ENCODE measurements at places on chromosomes 2 and 18. TPM values are rescaled to one million over a fixed set of nuclear protein-coding genes. Genes with fewer than 3 reads are reported as not detected.

THAP4 gene
- total RNA-seq = 60.0 TPM

ASB3 gene
- total RNA-seq = 14.7 TPM

KHK gene
- 6.0 TPM for total RNA-seq

HOXD8 gene
- 5.3 TPM for total RNA-seq

IL1A gene
- total RNA-seq = 8.8 TPM

MYCN gene
- 0.08 TPM for total RNA-seq

EPB41L3 gene
- total RNA-seq = 5.2 TPM

IL1F10 gene
- total RNA-seq = not detected

DYSF gene
- total RNA-seq = 1.0 TPM

FABP1 gene
- total RNA-seq = not detected

SLC16A14 gene
- not detected for total RNA-seq

SLC14A1 gene
- total RNA-seq = 22.7 TPM

CAPN13 gene
- not detected for total RNA-seq

C2orf15 gene
- 0.41 TPM for total RNA-seq

IL36G gene
- total RNA-seq = not detected

LCT gene
- total RNA-seq = 0.08 TPM

EHD3 gene
- 22.9 TPM for total RNA-seq

FAM124B gene
- total RNA-seq = not detected

LINC00305 gene
- total RNA-seq = not detected

MC4R gene
- total RNA-seq = 0.23 TPM

APCDD1 gene
- total RNA-seq = not detected

COLEC11 gene
- not detected for total RNA-seq

KCNS3 gene
- 11.2 TPM for total RNA-seq

TRAK2 gene
- 4.4 TPM for total RNA-seq

EFR3B gene
- 0.45 TPM for total RNA-seq

ASXL3 gene
- not detected for total RNA-seq

MEP1B gene
- not detected for total RNA-seq

IL18R1 gene
- 4.7 TPM for total RNA-seq

CRYGC gene
- not detected for total RNA-seq

PPP4R1 gene
- 17.5 TPM for total RNA-seq

RFTN2 gene
- total RNA-seq = 2.3 TPM

DNAJC5G gene
- not detected for total RNA-seq

MPP4 gene
- 15.0 TPM for total RNA-seq

BOLL gene
- total RNA-seq = not detected

LONRF2 gene
- 1.3 TPM for total RNA-seq

DPYSL5 gene
- 3.0 TPM for total RNA-seq

ZBTB7C gene
- not detected for total RNA-seq

CCDC74A gene
- total RNA-seq = 5.6 TPM

OTOS gene
- total RNA-seq = not detected

PDE6D gene
- 22.3 TPM for total RNA-seq

PARD3B gene
- 2.6 TPM for total RNA-seq

RESP18 gene
- total RNA-seq = not detected

GAD1 gene
- total RNA-seq = 7.2 TPM

MOGAT1 gene
- total RNA-seq = not detected

COL4A4 gene
- 0.05 TPM for total RNA-seq

VIL1 gene
- total RNA-seq = not detected

DPP10 gene
- not detected for total RNA-seq

ASXL2 gene
- 13.3 TPM for total RNA-seq
